ENCODE measurements at places on chromosomes 1 and 21.

GRCh38 chr21:43585924-43586413, 73.3 kb downstream of the HSF2BP start:
- DNase-seq, result no peak

DNA sequence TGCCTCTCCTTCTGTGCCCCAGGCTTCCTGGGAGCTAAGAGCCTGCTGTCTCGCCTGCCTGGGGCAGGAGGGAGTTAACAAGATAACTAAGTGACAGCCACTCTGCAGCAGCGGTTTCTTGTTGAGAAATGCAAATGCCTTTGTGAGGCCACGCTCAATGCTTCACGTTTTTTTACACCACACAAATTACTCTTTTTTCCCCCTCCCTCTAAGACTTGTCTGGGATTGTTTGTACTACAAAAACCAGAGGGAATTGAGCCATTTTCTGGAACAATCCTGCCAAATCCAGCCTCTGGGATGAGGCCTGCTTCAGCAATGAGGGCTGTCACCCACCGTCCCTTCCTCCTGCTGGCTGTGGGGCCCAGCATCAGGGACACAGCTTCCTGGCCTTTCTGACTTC, 119.6 kb downstream of the ACTL8 start:
- no peak for DNase-seq

- no peak for DNase-seq
These were observed 12.6 kb downstream of the DAB1 start for GRCh38 chr1:57411262-57411661.

DNA sequence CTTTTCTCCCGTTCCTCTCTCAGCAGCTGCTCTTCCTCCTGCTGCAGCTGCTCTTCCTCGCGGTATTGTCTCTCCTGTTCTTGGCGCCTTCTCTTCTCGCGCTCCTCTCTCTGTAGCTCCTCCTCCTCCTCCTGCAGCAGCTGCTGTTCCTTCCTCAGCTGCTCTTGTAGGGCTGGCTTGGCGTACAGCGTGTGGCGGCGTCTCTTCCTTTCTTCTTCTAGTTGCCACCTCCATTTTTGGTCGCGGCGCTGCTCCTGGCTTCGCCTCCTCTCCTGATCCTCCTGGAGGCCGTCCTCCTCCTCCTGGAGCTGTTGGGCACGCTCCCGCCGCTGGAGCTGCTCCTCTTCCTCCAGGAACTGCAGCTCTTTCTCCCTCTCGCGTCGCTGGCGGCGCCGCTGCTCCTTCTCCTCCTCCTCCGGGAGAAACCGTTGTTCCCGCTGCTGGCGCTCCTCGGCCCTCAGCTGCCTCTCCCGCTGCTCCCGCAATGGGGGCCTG, 4.8 kb downstream of the TCHH start:
- DNase-seq, result no peak

GRCh38 chr1:201264072-201264471, 19.2 kb upstream of the PKP1 start:
- no peak for DNase-seq

GRCh38 chr1:119631086-119631432, 17.0 kb downstream of the ZNF697 start:
- no peak for DNase-seq

DNA sequence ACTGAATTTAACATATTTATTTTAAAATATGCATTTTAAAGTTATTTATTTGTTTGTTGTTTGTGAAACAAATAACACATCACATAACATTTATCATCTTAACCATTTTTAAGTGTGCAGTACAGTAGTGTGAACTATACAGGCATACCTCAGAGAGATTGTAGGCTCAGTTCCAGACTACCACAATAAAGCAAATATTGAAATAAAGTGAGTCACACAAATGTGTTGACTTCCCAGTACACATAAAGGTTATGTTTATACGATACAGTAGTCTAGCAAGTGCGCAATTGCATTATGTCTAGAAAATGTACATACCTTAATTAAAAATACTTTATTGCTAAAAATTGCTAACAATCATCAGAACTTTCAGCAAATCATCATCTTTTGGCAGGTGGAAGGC, 739.4 kb upstream of the ADGRL4 start:
- DNase-seq, result no peak

DNA sequence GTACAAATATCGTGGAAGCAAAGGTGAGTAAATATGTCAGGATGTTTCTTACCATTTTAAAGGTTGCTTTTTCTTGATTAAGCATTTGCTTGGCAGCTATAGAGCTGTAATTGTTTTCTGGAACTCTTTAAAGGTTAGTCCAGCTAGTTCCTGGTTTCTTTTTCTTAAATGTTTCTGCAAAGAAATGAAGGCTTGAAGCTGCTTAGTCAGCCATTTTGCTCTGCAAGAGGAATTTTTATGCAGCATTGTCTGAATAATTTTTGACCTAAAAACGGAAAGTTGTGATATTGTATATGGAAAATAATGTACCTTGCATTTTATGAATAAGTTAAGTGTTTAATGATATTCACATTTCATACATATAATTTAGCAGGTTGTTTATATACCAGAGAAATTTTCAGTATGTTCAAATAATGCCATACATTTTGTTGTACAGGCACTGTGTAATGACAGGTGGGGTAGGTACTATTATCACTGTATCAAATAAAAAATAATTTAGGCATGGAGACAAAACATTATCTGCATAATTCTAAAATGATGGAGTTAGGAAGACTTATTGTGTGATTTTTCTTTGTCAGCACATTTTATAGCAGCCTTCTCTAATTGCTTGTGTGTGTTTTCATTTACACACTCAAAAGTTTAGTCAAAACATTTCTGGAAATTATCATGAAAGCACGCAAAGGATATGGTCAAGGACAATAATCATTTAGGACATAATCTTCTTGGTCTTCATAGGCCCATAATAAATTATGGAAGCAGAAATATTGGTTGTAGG, 624.4 kb downstream of the NCAM2 start:
- DNase-seq, result no peak

- no peak for DNase-seq
These were observed 64.0 kb downstream of the PLPPR5 start for GRCh38 chr1:98940722-98941079.

GRCh38 chr1:176619261-176619660, 156.3 kb downstream of the PAPPA2 start:
- DNase-seq, result no peak

- DNase-seq, result no peak
These were observed 37.5 kb upstream of the ANGPTL1 start for GRCh38 chr1:178908358-178908757.

Data from effector memory CD8-positive, alpha-beta T cell (primary cell).